Activated CD4-positive, alpha-beta T cell treated with anti-CD3 and anti-CD28 coated beads, Interleukin-2, amount 10 ng/mL, durations not matched to agents 7 days and 5 days (primary cell): ENCODE measurements at places on chromosomes 12 and 14. TPM values are rescaled to one million over a fixed set of nuclear protein-coding genes. Genes with fewer than 3 reads are reported as not detected.

NEMF gene
- total RNA-seq, result 89.1 TPM

PLEKHD1 gene
- 0.15 TPM for total RNA-seq

CYP46A1 gene
- 0.20 TPM for total RNA-seq

LRRC23 gene
- total RNA-seq, result 4.4 TPM

OAS2 gene
- 294 TPM for total RNA-seq

MYF6 gene
- not detected for total RNA-seq

CCDC177 gene
- total RNA-seq, result not detected

TTC9 gene
- 14.8 TPM for total RNA-seq

NCKAP5L gene
- total RNA-seq, result 4.5 TPM
